Heart right ventricle (tissue), 16 donors: ENCODE measurements at places on chromosomes 2 and 18.
A peak's percentile ranks its signal among the peaks of the same experiment; 100 is the strongest.

GRCh38 chr2:191246820-191247380 is 1.7 kb downstream of the MYO1B start:
- no peak for DNase-seq

GRCh38 chr18:48688961-48689360 is 150.1 kb downstream of the CTIF start:
- DNase-seq = no peak

DNA sequence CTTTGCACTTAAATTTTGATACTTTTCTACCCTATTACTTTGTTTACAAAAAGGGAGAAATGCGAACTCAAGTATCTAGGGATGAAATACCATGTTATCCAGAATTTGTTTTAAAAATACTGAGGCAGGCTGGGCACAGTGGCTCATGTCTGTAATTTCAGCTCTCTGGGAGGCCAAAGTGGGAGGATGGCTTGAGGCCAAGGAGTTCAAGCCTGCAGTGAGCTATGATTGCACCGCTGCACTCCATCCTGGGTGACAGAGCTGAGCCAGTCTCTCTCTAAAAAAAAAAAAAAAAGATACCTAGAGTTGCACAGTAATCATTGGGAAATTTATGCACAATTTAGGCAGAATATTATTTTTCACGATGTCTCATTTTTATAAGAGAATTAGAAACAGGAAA is 12.4 kb upstream of the VAPA start:
- no peak for DNase-seq

DNA sequence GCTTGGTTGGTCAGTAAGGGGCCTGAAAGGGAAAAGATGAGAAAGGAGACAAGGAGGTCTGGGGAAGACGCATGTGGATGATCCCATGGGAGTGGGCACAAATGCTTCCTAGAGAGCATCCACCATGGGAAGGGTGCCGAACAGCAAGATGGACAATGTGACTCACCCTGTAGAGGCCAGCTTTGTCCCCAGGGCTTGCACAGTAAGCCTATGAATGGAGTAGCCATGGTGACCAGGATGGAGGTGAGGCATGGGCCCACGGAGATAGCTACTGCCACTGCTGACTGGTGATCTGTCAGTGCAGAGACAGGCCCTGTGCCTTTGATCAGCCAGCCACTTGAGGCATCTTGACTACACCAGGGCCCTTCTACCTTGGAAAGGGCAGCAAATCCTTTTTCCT is 172.6 kb downstream of the HAUS1 start:
- no peak for DNase-seq

- no peak for DNase-seq
Measured at GRCh38 chr2:44974064-44974715, 32.7 kb downstream of the SIX3 start.

GRCh38 chr2:121828281-121828731 is 72.9 kb downstream of the TSN start:
- DNase-seq = no peak

GRCh38 chr2:163987175-163987940 is 251.6 kb upstream of the FIGN start:
- no peak for DNase-seq

DNA sequence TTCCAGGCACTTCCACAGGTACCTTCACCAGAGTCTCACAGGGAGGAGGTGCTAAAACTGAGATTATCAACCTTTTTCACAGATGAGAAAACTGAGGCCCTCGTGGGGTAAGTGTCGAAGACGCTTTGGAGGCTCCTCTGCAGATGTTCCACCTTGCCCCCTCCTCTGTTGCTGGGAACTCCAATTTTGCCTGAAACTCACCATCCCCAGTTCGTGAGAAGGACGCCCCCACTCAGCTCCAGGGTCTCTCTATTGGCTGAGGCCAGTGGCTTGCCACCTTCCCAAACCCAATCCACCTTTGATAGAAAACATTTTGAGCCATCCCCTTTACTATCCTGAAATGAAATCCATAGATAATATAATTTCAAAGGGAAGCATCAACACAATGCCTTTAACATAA is 109.1 kb downstream of the CYP26B1 start:
- DNase-seq = no peak

DNA sequence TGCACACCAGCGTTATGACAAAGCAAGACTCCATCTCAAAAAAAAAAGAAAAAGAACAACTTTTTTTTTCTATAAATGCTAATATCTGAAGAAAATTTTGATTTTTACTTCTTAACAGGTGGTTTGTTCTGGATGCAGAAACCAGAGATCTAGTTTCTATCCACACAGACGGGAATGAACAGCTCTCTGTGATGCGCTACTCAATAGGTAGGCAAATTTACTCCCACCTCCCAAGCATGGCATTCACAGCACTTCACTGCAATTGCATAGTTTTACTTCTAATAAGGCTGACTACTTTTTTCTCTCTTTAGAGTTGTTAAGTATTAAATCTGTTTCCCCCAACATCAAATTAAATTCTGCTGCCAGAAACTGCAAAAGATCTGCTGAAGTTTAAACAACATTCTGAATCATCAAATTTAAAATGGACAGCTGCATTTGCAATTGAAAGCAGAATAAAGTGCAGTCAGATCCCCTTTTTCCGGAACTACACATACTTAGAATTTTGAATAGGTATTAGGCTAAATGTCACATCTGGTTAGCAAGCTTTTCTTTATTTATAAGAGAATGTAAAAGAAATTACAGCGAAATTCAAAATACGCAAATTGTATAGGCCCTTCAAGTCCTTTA is 45.1 kb downstream of the COX7A2L start:
- DNase-seq = no peak

DNA sequence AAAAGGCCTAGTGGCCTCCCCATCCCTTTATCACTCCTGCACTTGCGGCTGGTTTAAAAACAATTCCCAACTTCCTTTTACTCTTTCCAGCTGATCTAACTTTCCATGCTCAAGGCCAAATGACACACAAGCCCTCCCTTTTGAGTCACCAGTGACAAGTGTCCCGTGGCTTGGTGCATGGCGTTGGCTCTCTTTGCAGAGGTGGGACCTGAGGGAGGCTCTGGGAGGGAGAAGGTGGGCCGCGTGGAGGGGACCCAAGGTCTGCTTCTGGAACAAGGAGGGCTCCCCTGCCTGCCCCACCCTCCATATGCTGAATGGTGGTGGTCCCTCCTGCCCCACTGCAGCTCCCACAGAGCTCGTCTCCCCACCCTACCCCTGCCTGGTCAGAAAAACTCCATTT is 30.8 kb upstream of the HPCAL1 start:
- no peak for DNase-seq

DNA sequence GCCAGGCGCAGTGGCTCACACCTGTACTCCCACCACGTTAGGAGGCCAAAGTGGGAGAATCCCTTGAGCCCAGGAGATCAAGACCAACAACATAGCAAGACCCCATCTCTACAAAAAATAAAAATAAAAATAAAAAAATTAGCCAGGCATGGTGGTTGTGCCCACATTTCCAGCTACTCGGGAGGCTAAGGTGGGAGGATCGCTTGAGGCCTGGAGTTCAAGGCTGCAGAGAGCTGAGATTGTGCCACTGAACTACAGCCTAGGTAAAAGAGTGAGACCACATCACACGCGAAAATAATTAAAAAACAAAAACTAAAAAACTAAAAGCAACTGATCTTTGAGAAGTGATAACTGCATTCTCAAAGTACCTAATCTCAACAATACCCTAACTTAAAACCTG is 1.8 kb downstream of the C2orf76 start:
- no peak for DNase-seq

DNA sequence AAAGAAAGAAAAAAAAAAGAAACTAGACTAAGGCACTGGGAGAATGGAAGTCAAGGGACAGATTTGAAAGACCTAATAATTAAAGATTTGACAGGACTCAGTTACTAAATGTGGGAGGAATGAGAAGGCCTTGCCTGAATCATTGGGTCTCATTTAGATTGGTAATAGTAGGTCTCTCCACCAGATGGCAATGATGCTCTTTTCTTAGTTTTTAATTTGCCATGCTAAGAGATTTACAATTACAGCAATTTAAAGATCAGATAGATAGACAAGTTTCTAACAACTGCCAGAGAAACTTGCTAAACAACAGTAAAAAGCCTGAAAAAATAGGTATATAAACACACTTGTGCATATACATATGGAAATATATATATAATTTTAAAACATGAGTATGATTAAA is 153.0 kb downstream of the TMEM247 start:
- no peak for DNase-seq

DNA sequence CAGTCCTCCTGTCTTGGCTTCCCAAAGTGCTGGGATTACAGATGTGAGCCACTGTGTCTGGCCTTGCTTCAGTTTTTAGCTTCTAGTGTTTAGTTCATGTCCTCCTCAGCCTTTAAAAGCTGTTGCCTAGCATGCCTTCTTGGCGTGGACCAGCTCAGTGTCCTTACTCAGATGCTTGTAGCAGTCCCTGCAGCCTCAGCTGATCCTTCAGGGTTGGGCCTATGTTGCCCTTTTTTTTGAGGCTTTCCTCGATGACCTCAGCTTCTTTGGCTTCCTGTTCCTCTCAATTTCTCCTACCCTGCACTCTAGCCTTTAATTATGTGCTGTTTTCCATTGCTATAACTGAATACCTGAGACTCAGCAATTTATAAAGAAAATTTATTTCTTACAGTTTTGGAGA is 57.7 kb downstream of the TANC1 start:
- no peak for DNase-seq

- no peak for DNase-seq
Measured at GRCh38 chr2:173806761-173807160, 158.4 kb downstream of the SP3 start.

DNA sequence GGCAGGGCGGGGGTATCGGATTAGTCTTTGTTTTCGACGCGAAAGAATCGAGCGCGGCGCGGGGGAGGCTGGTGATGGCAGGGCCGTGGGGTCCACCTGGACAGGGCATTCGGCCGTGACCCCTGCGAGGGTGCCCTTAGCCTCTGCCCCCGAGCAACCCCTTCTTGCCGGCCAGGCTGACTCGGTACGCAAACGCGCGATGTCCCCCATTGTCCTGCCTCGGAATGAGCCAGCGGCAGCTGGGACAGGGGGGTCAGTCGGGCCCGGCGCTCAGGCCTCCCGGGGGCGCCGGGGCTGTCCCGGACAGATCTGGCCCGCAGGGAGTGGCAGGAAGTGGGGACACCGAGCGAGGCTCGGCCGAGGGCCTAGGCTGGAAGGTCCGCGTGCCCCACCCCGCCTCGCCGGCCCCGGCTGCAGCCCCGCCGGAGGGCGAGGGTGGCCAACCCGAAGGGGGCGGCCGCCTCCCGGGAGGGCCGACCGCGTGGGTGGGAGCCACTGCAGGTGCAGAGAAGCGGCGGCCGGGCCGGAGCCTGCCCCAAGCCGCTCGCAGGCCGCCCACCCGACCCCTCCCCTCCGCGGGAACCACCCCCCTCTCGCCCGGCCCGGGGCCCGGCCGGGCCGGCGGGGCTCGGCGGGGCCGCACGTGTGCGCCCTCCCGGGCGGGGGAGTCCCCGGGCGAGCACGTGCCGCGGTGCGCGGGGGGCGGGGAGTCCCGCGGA is at the start of gene TET3:
Gene TET3 (plus strand): TSS at position 708 of the 719 bp plus-strand sequence. CDS start 1,494 bp downstream, outside the sequence.
- DNase-seq = no peak

DNA sequence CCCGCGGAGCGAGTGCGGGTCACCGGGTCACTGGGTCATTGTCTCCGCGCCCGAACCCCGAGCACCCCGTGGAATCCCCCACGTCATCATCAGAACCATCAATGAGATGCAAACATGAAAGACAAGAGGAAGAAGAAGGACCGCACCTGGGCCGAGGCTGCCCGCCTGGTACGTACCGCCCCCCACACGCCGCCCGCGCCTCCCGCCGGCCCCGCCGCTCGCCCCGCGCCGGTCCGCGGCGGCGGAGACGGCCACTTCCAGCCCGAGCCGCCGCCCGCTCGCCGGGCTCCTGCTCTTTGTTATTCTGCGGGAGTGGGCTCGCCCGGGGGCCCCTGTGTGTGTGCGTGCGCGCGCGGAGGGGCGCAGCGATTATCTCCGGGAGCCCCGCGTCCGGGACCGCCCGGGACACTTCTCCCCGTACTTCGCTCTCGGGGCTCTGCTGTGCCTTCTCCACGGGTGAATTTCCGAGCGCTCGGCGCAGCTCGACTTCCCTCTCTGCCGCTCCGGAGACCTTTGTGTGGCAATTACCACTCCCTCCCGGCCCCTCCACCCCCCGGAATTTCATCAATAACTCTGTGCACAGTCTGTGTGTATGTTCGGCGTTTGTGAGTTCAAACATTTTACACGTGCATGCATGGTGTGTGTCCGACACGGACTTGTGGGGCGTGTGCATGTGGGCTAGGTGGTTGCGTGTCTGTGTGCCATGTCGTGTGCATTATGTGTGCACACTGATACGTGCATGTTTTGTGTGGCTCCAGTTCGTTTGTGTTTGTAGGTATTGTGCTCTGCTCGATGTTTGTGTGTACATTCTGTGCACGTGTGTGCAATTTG is 714 bp downstream of the ASXL3 start:
- peak; percentile 30 for DNase-seq

- DNase-seq = no peak
Measured at GRCh38 chr2:199704358-199705238, 146.4 kb downstream of the FTCDNL1 start.

DNA sequence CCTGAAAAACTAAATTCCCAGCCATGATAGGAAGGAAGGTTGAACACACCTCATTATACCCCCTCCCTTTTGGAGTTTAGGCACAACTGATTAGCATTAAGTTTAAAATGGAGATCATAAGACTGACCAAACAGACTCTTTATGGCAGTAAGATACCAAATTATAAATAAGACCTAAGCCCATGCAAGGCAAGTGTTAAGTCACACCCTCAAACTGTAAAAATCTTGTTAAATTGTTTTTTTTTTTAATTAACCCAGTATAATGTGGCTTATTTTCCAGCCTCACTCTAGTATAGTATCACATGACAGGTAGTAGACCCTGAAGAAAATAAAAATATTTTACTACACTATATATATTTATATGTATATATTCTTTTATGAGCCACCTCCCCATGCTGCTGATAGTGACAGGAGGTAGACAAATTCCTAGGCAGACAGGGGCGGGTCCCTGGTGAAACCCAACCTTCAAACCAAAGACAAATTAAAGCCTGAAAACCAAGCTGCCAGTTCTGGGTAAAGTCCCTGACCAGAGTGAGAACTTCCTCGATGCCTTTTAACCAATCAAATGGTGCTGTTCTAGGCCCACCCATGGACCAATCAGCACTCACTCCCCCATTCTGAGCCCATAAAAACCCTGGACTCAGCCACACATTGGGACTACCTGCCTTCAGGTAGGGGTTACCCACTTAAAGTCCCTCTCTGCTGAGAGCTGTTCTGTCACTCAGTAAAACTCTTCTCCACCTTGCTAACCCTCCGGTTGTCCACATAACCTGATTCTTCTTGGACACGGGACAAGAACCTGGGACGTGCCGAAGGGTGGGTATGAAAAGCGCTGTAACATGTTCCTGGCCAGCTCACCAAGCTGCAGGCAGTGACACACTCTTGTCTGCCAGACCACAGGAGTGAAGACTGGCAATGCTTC is 123.9 kb upstream of the B3GNT2 start:
- DNase-seq = no peak

- no peak for DNase-seq
Measured at GRCh38 chr2:117775703-117776219, 38.7 kb upstream of the DDX18 start.

DNA sequence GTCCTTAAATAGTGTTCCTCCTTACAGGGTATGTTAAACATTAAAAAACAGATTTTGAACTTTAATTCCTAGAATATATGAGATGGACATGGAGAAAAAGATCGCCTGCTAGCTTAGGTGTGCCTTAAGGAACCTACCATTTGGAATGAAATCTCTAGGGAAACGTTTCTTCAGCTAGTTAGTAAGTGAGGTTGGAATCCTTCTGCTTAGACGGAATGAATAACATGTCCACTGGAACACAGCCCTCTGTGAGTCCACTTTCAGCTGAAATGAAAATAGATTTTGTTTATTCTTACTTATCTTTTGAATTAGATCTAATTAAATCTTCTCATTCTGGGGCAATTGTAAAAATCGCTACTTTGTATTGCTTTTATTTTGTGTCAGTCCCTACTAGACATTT is 28.4 kb downstream of the NAB1 start:
- no peak for DNase-seq
